Activated T-helper 1 cell treated with anti-CD3 and anti-CD28 coated beads, Interleukin-2, amount 50 U/mL, for 16 hours (primary cell): ENCODE measurements at places on chromosomes 4 and X.

GRCh38 chr4:103915224-103915869, 195.6 kb upstream of the TACR3 start:
- no peak for DNase-seq

GRCh38 chrX:132271311-132271778, 52.1 kb upstream of the RAP2C start:
- DNase-seq, result no peak

DNA sequence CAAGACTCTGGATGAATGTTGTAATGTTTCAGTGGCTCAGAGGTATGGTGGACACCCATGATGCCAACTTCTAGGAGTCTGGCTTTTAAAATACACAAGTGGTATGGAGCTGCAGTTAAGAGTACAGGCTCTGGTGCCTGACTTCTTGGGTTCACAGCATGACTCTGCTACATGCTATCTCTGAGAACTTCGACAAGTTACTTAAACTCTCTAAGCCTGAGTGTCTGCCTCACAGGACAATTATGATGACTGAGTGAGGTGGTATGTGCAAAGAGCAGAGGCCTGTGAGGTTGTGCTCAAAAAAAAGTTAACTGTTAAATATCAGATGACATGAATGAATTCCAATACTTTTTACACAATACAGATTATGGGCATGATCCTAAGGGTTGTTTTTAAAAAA, 90.9 kb upstream of the SRD5A3 start:
- DNase-seq, result no peak

GRCh38 chrX:100911731-100912130, 17.0 kb downstream of the XKRX start:
- DNase-seq, result no peak

DNA sequence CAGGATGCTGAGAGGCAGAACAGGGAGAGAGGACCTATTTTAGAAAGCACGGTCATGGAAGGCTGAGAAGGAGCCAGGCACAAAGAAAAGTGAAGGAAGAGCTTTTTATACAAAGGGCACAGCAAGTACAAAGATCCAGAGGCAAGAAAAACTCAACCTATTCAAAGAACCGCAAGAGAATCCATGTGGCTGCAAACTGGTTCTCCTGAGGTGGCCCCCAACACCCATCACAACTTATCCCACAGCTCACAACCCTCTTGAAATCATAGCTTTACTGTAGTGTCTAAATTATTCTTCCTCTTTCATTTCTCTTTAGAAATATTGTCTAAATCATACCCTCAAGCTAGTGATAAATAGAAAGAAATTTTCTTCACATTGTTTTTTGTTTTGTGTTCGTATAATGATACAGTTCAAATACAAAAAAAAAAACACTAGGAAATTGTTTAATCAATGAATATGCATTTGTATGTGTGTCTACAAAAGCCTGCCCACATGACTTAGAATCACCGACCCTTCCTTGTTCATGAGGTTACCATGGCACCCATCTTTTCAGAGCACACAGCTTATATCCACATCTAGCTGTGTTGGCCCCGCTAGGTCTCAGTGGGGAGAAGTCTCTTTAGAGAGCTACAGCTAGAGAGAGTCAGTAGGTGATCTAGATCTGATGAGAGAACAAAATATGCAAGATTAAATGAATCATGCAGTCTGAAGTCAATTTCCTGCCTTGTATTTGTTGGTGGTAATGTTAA, 126.9 kb upstream of the DCLK2 start:
- no peak for DNase-seq

DNA sequence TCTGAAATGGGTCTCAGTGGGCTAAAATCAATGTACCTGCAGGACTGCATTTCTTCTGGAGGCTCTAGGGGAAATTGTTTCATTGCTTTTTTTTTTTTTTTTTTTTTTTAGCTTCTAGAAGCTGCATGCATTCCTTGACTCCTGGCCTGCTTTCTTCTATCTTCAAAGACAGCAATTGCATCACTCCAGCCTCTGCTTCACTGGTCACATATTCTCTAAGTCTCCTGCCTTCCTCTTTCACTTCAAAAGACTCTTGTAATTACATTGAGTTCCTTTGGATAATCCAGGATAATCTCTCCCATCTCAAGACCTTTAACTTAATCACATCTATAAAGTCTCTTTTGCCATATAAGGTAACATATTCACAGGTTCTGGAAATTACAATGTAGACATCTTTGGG, 11.3 kb upstream of the PCYT1B start:
- no peak for DNase-seq

DNA sequence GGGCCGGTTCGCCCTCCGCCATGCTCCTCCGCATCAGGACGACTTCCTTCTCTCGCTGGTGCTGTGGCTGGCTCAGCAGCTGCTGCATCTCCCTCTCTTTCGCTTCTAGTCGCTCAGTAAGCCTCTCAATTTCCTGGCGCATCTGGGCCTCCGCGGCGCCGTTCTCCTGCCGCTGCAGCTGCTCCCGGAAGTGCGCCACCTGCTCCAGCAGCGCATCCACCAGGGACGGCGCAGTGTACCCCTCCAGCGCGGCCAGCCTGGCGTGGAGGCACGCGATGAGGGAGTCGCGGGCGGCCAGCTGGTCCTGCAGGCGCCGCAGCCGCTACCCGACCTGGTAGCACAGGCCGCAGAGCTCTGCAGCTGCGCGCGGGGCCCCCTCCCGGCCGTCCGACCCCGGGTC, 97.4 kb upstream of the MED14 start:
- no peak for DNase-seq

DNA sequence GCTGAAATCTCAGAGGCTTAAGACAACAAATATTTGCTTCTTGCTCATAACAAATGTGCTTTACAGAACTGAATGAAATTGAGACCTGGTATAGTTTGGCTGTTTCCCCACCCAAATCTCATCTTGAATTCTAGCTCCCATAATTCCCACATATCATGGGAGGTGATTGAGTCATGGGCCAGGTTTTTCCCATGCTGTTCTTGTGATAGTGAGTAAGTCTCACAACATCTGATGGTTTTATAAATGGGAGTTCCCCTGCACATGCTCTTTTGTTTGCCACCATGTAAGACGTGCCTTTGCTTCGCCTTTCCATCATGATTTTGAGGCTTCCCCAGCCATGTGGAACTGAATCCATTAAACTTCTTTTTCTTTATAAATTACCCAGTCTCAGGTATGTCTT, 221.1 kb upstream of the DIPK2B start:
- no peak for DNase-seq

DNA sequence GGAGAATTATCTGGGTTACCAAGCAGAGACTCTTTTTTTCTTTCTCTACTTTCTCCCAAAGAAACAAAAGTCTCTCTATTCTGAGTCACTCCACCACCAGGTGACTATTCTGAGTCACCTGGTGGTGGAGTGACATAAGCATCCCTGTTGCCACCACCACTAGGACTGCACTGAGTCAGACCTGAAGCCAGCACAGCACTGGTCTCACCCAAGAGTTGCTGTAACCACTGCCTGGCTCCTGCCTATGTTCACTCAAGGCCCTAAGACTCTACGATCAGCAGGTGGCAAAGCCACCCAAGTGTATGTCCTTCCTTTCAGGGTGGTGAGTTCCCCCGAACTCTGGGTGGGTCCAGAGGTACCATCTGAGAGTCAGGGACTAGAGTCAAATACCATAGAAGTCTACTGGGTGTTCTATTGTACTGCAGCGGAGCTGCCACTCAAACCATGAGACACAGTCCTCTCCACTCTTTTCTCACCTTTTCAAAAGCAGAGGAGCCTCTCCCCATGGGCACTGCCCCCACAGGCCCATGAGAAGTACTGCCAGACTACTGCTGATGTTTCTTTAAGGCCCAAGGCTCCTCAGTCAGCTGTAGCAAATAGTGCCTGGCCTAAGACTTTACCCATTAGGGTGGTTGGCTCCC, 209.6 kb upstream of the IRS4 start:
- DNase-seq, result no peak

GRCh38 chrX:115368876-115369275, 79.4 kb downstream of the LUZP4 start:
- DNase-seq, result no peak

DNA sequence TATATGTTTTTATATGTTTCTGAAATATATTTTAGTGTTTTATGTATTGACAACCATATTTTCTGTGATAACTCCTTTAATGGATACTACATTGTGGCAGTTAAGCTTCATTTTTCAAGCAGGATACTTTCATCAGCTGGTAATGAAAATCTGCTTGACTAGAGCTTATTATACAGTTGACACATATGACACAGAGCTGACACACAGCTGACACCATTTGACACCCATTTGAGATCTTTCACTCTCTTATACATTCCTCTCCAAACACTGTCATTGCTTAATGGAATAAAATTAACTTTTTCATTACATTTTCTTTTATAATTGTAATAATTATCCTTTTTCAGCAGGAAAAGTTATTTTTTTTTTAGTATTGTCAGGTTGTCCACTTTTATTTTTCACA, 561.1 kb upstream of the NDST4 start:
- DNase-seq, result no peak

GRCh38 chr4:24489870-24490269, 94.5 kb downstream of the DHX15 start:
- DNase-seq, result no peak

DNA sequence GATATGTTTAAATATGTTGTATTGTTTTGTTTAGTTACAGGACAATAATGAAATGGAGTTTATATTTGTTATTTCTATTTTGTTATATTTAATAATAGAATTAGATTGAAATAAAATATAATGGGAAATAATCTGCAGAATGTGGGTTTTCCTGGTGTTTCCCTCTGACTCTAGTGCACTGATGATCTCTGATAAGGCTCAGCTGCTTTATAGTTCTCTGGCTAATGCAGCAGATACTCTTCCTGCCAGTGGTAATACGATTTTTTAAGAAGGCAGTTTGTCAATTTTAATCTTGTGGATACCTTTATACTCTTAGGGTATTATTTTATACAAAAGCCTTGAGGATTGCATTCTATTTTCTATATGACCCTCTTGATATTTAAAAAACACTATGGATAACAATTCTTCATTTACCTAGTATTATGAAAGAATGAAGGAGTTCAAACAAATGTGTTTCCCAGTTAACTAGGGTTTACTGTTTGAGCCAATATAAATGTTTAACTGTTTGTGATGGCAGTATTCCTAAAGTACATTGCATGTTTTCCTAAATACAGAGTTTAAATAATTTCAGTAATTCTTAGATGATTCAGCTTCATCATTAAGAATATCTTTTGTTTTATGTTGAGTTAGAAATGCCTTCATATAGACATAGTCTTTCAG, 26.9 kb downstream of the NUDT6 start:
- no peak for DNase-seq

- no peak for DNase-seq
Measured at GRCh38 chrX:97895751-97896150, 1012.0 kb downstream of the RPA4 start.

DNA sequence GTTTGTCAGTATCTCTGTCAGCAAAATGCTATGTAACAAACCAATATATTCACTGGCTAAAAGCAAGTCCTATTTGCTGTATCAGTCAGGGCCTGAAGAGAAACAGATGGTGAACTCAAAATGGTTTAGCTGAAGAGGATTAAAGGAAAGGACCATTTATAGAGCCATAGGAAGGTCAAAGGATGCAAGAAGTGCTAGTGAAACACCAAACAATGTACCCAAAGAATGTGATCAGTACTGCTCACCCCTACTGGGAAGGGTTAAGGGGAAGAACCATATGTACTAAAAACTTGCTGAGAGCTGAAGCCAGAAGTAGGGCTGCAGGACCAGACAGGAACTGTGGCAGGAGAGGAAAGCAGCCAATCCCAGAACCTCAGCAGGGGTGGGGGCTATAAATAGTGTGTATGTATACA, 479.3 kb downstream of the INPP4B start:
- DNase-seq, result no peak

DNA sequence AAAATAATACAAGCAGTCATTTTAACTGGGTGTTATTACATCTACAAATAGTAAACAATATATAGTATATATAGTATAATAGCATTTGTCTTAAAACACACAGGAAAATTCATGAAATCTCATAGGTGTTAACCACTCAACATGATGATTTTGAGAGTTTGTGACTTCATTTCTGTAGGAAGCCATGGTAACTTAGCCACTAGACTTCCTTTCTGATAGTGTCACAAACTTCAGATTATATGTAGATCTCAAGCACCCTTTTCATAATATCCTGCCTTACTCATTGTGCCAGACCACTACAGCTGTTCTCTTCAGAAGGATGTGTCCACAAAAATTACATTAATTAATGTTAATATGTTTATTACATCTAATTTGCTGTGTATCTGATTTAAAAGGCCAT, 1250.6 kb downstream of the ADGRL3 start:
- DNase-seq, result no peak

GRCh38 chr4:24428850-24429249, 155.5 kb downstream of the DHX15 start:
- no peak for DNase-seq

- no peak for DNase-seq
Measured at GRCh38 chr4:117900832-117901231, 133.5 kb upstream of the NDST3 start.

GRCh38 chrX:138847930-138848329, 136.4 kb upstream of the FGF13 start:
- no peak for DNase-seq

DNA sequence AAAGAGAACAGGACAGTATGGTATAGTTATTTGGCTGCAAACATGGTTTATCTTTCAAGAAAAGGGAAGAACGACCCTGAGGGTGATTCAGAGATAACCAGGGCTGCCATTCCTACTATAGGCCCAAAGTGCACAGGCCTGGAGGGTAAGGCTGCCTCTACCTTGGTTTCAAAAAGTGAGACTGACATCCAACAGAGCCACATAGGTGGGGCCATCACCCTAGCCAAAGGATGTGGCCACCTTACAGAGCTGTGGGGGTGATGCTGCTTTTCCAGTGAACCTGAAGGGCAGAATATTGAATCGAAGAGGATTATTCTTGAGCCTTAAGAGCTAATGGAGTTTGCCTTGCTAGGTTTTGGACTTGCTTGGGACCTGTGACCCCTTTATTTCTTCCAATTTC, 15.7 kb downstream of the SH2D1A start:
- no peak for DNase-seq

GRCh38 chr4:45865781-45866180, 258.1 kb downstream of the GABRG1 start:
- no peak for DNase-seq

DNA sequence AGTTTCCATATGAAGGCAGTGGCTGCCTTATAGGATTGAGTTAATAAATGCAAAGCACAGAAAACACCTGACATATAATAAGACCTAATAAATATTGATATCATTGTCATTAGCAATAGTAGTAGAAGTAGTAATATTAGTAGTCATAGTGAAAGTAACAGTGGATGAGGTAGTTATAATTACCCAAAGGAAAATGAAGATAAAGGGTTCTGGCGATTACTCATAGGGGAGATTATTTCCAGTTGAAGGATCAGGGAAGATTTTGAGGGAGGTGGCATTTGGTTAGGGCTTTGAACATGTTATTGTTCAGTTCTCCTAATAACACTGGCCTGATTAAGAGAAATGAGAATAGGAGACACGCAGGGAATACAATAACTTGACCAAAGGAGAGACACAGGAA, 131.9 kb upstream of the GPRIN3 start:
- DNase-seq, result no peak

DNA sequence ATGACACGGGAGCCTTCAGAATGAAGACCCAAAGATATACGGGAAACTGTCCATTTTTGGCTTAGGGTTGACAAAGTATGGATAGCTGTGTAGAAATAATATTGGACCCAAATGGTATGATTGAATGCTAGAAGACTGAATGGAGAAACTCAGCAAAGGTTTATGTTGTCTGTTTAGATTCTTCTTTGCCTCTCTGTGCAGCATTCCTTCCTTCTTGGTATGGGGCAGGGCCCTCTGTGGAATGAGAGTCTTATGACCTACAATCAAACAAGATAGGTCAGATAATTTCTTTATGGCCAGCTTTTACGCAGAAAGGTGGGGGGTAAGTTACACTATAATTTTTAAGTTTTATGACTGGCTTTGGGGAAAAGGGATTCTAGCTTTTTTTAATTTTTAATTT, 124.3 kb downstream of the PCDH10 start:
- no peak for DNase-seq
